Right lobe of liver (tissue), 6 donors: ENCODE measurements at places on chromosomes 5 and 9. TPM values are rescaled to one million over a fixed set of nuclear protein-coding genes. Genes with fewer than 3 reads are reported as not detected.
A peak's percentile ranks its signal among the peaks of the same experiment; 100 is the strongest.

F12 gene
- total RNA-seq, result 388 TPM

SH3GL2 gene
- not detected for total RNA-seq

PTGDS gene
- total RNA-seq, result 4.6 TPM

ACOT12 gene
- total RNA-seq, result 115 TPM

MROH2B gene
- total RNA-seq, result not detected

PALM2AKAP2 gene
- 41.1 TPM for total RNA-seq

CSF1R gene
- 16.3 TPM for total RNA-seq

PPP3R2 gene
- total RNA-seq, result not detected

AK6 gene
- total RNA-seq, result 21.4 TPM

BHMT gene
- total RNA-seq, result 899 TPM

DNA sequence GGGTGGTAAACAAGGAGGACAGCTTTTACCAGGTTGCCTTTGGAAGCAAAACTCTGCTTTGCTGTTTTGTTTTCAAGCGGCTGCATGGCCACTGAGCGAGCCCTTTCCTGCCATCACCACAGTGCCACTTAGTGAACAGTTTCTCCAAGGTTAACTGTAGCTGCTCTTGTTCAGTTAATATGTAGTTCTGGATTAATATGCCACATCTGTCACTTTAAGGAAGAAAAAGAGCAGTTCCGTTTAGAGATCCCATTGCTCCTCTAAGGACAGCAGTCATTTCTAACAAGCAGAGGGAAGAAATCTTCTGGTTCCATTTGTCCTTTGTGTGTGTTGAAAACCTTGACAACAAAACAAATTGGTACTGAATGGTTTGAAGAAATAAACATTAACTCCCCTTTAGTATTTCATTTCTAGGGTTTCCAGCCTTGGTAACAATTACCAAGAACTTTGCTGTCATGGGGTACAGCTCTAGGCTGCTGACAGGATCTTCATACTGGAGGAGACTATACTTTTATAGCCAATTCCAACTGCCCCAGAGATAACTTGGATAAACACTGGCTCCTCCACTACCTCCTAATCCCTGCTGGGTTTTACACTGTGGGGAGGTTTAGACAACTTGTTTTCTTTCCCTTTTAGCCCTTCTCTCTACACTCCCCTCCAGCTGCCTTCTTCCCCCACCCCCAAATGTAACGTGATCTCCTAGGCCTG, 10.3 kb upstream of the ABL1 start:
- no peak for DNase-seq

DNA sequence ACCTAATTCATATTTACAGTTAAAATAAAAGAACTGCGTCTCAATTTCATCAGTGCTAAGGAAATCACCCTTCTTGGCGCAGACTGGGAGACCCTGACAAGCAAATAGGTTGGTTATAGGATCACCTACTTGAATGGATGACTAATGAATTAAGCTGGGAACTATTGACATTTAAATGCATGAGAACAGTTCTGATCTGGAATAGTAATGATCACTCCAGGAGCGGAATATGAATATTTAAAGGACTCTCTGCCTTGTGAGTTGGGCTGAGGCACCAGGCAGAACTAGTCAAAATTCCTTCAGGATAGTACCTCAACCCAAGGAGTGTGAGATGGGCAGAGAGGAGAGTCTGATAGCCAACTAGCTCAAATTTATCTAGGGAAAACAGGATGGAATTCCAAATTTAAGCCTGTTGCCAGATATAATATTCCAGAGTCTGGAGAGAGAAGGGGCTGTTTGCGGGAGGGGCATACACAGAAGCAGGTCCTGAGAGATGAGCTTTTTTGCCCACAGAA, 364.4 kb downstream of the CSNK1G3 start:
- DNase-seq, result no peak

DNA sequence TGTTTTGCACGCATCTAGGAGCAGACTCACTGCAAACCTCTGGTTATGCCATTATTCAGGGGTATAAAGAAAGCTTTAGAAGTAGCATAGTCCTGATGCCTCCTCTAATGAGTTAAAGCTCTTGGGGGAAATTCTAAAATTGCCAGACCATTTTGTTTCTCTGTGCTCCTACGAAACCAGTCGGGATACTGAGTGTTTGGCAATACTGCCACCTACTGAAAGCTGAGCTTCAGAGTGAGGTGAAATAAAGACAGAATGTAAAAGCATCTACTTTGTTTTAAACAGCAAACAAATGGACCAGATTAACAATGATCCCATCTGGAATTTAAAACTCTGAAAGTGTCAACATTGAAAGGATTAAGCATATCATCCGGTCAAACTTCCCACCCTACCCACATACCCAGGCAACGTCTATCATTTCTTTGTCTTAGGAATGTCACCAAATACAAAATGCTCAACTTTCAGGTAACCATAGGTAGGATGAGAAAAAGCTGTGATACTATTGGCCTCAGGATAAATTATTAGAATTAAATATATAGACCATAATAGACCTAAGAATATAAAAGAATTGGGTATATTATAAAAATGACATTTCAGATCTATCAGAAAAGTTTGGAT, 77.8 kb upstream of the SHISAL2B start:
- no peak for DNase-seq

DNA sequence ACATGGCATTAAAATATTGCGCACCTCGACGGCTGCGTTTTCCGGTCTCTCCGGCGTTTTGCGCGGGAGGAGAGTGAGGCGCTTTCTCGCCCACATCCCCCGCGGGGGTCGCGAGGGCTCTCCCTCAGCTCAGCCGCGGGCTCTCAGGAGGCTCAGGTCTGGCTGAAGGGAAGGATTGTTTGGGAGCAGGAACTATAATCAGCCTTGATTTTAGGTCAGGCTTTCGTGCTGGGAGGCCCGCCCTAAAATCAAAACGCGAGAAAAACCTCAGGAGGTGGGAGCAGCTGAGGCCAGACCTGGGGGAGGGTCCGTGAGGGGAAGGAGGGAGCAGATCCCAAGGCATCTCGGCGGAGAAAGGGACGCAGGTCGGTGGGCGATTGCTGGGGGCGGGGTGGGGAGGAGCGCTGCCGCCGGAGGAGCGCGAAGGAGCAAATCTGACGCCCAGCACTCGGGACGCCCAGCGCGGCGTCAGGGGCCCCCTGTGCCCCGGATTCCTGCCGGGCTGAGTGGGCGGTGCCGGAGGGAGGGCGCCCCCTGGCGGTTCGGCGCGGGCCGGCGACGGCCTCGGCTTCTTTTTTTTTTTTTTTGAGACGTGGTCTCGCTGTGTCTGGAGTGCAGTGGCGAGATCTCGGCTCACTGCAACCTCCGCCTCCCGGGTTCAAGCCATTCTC, 18.7 kb upstream of the RNF130 start:
- peak; percentile 80 for DNase-seq

- no peak for DNase-seq
Observed at GRCh38 chr5:139871614-139872013, 76.0 kb downstream of the PSD2 start.

- no peak for DNase-seq
Observed at GRCh38 chr9:37921168-37921510, 17.2 kb upstream of the SLC25A51 start.

GRCh38 chr9:942805-943580, 33.5 kb upstream of the DMRT3 start:
- no peak for DNase-seq

- no peak for DNase-seq
Observed at GRCh38 chr5:53962306-53962705, 348.1 kb downstream of the ARL15 start.

DNA sequence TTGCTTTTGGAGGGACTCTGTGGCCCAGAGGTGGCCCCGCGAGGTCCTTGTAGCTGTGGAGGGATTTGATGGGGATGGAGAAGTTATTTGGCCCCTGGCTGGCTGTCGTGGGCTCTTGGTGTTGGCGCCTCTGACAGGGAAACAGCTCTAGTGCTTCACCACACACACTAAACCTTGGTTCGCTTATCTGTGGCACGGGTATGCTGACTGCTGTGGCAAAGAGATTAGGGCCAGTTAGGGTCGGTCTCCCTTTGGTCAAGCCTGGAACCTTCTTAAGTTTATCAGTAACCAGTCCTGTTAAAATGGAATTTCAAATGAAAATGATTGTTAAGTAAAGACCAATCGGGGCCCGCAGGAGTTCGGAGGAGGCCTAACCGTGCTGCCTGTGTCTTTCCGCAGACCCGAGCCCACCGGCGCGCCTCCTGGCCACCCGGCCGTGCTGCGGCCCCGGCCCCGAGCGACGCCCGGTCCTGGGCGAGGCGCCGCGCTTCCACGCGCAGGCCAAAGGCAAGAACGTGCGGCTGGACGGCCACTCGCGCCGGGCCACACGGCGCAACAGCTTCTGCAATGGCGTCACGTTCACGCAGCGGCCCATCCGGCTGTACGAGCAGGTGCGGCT, 28.4 kb downstream of the NEURL1B start:
- DNase-seq, result no peak

DNA sequence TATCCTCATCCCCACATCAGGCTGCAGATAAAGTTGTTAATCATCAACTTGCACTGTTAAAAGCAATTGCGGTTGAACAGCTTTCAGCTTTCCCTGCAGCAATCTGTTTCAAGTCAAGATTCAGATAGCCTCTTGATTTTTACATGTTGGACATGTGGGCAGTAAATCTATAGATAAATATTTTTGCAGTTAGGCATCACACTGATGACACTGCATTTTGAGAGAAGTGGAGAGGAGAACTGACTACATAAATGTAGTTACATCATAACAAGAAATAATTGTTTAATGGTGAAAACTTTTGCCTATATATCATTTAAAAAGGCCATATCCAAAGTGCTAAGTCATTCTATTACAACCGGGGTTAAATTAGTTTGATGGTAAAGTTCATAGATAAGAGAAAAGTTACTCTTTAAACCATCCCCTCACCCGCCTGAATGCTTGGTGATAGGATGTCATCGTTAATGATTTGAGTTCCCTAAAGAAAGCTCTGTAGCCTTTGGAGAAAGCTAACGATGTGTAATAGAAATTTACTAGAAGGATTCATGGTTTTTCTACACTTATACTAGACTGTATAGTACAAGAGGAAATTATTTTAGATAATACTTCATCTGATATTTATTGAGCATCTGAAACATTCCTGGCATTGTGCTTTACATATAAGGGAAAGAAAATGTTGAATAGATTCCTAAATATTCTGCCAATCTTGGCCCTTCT, 30.8 kb upstream of the ALDH1A1 start:
- DNase-seq, result no peak

GRCh38 chr9:89576404-89576839, 28.4 kb upstream of the GADD45G start:
- DNase-seq, result no peak

DNA sequence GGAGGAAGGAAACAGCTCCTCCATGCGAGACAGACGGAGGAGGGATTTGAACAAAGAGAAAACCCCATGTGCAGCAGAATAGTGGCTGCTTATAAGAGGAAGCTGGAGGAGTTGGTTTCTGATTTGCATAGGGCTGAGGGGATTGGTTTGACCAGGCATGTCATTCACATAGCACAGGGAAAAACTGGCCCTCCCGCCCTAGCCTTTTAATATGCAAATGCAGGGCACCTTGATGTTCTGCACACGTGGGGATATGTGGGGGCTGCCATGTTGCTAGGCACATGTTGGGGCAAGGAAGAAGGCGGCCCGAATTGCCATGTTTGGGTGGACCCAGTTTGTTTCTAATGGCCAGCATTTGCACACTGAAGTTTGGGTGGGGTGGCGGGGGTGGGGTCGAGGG, 42.2 kb downstream of the OSMR start:
- DNase-seq, result no peak

- DNase-seq, result no peak
Observed at GRCh38 chr5:132526974-132527564, 16.3 kb downstream of the IL5 start.

DNA sequence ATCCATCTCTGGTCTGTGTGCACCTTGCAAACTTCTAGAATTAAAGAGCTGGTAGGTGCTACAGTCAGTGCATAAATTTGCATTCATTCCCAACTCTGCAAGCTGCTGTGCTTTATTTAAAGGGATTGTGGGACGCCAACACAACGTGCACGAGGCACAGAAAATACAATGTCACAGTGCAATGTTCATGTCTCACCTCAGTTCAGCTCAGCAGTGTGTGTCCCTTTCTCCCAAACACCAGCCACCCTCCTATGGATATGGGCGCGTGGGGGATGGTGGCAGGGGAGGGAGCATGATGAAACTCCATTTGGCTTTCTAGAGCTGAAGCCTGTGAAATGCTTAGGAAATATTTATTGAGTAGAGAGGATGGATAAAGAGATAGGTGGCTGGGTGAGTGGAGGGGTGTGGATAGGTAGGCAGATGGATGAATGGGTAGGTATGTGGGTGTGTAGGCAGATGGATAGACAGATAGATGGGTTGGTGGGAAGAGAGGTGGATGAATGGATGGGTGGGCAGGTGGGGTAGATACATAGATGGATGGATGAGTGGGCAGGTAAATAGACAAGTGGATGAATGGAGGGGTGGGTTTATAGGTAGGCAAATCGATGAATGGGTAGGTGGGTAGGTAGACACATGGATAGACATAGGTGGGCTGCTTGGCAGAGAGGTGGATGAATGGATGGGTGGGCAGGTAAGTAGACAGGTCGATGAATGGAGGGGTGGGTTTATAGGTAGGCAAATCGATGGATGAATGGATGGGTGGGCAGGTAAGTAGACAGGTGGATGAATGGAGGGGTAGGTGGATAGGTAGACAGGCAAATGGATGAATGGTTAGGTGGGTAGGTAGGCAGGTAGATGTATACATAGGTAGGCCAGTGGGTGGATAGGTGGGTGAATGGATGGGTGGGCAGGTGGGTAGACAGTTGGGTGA, 92.7 kb upstream of the FCN2 start:
- no peak for DNase-seq

DNA sequence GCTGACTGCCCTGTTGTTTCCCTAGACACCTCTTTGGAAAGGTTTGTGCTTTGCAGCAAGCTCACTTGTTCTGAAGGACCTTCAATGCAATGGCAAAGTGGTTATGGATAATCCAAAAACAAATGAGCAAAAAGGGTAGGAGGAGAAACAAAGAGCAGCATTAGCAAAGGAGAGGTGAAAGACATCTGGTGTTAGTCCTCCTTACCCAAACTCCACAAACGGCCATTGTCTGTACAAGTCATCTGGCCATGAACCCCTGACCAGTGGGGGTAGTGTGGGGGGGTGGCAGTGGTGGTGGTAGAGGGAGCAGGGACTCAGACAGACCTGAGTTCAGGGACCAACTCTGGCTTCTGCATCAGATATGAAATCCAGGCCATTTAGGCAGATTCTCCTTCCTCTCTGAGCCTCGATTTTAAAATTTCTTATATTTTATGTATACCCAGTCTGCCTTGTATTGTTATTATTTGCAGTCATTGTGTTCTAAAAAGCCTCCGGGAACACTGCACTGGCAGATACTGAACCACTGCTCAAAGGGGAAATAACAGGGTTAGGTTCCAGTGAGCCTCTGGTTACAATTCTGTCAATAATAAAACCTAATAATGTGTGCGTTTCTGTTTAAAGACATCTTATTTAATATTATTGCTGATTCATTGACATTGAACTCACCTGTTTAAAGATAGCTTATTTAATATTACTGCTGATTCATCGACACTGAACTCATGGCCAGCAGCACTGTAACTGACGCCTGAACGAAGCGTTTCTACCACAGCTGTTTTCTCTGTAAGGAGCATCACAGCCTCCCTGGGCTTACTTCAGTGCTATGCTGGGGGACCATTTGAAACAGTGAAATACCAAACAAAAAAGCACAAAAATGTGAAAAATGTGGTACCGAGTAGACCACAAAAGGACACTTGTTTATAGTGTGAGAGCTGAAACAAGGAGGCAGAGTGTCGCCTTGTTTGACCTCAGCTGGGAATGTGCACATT, 156.0 kb downstream of the SEC61B start:
- no peak for DNase-seq

- DNase-seq, result no peak
Observed at GRCh38 chr9:27581826-27582225, 8.5 kb upstream of the C9orf72 start.
